Activated CD4-positive, alpha-beta T cell treated with anti-CD3 and anti-CD28 coated beads, Interleukin-2, amount 50 U/mL, for 1 hour (primary cell): ENCODE measurements at places on chromosomes 6 and 20.

- DNase-seq: no peak
Observed at GRCh38 chr6:17392978-17393891, at the start of gene CAP2. TSS of gene CAP2 (plus strand) at chr6:17393595. CDS start at chr6:17421556, 27,961 bp downstream.

- DNase-seq: no peak
Observed at GRCh38 chr6:30263734-30264133, 50.5 kb upstream of the TRIM26 start.

GRCh38 chr20:62812181-62812906 lies 4.5 kb upstream of the COL9A3 start:
- no peak for DNase-seq

- no peak for DNase-seq
Observed at GRCh38 chr20:47024461-47024937, 129.9 kb downstream of the EYA2 start.

DNA sequence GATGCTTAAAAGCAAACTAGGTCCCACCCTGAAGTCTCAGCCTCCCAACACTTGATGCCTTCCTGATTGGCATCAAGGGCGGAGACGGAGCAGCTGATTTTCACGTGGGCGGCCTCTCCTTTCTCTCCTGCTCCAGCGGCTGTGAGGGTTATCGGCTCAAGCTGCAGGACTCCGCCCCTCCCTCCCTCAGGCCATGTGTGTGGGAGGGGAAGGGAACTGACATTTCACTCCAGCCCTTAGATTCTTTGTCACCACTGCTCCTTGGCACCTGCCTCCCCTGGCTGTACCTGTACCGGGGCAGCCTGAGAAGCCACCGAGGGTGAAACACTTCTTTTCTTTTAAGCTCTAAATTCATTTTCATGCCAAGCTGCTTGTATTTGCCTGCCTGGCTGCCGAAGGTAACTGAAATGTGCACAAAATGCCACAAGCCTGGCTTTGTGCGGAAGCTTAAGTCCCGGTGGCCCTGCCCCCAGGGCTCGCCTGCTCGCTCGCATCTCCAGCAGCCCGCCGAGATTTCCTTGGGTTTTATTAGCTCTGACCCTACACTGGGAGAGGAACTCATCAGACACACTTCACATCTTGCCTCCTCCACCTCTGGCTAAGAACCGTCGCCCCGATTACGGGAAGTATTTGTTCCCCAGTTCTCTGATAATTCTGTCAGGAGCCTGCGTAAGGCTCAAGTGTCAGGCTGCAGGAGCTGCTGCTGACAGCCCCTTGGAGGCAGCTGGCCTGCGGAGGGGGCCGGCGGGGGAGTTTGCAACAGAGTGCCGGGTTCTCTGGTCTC lies 9.6 kb upstream of the CPNE5 start:
- no peak for DNase-seq

DNA sequence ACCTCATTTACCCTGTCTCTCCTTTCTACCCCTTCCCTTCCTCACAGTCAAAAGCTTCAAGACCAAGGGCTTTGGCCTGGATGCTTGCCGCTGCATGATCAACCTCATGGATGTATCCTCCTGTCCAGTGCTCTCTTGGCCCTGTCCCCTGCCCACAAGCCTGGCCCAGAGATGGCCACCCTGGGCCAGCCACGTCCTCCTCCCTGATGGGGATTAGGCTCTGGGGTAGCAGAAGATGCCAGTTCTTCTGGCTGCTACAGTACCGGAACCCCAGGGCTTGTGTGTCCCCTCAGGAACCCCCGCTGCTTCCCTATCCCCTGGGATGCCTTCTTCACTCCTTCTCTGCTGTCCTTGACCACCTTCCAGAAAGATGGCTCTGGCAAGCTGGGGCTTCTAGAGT lies 22.3 kb downstream of the CAPN11 start:
- no peak for DNase-seq

DNA sequence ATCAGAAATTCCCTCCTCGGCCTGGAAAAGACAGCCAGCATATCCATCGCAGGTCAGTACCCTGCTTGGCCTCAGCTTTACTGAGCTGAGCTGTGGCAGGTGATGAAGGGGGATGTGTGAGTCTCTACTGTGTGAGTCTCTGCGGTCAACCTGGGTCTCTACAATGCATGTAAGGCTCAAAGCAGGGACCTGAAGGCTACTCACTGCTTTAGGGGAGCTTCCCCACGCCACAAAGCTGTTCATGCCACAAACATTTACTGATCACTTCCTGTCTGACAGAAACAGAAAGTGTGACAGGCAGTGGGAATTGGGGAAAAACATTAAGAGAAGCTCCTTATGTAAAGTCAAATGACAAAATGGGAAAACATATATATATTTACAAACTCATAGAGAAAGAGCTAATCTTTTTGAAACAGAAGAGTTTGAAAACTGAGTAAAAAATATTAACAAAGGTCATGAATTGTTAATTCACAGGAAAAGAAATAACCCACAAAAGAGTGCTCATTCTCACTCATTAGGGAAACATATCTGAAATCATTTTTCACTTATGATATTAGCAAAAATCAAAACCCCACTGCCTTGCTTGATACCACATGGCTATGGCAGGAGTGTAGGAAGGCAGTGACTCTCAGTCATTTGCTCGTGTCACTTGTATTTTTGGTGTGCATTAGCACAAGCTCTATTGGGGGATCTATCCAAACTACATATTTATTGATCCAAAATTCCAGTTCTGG lies 5.8 kb downstream of the BTN3A3 start:
- peak; percentile 7 for DNase-seq

DNA sequence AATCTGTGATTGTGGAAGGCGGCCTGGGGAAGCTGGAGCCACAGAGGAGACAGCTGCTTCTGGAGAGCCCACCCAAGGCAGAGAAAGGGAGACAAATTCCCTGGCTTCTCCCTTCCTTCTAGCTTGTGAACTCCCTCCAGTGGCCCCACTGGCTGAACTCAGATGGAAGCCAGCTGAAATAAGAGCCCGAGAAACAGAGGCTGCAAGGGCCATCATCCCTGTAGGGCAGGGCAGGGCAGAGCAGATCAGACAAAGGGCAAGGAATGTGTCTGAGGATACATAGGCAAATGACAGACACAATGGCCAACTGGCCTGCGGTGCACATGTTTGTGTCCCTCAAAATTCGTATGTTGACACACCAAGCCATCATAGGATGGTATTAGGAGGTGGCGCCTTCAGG lies 25.3 kb downstream of the MDFI start:
- no peak for DNase-seq

GRCh38 chr6:169798764-169799473 lies 47.5 kb downstream of the ERMARD start:
- no peak for DNase-seq

DNA sequence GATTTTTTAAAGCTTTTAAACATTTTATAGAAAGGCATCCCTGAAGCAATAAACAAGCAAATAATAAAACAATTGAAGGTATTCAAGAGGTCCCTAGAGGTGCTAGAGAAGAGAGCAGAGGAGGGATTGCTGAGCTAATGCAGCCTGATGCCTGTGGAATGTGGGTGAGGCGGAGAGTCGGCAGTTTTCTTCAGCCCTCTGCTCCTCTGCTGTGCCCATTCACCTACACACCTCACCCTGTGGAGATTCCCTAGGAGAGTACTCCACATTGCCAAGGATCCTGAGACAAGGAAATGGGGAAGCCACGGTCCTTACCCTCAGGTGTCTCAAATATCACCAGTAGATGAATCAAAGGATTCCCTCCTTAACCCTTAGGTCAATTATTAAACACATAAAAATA lies 199.8 kb upstream of the POU3F2 start:
- no peak for DNase-seq

GRCh38 chr20:18754030-18754652 lies 59.4 kb upstream of the SCP2D1 start:
- no peak for DNase-seq

GRCh38 chr6:16544521-16544920 lies 216.7 kb downstream of the ATXN1 start:
- no peak for DNase-seq

GRCh38 chr6:136087986-136088385 lies 162.1 kb downstream of the MTFR2 start:
- no peak for DNase-seq

GRCh38 chr6:143620447-143620846 lies 57.3 kb upstream of the PHACTR2 start:
- no peak for DNase-seq

DNA sequence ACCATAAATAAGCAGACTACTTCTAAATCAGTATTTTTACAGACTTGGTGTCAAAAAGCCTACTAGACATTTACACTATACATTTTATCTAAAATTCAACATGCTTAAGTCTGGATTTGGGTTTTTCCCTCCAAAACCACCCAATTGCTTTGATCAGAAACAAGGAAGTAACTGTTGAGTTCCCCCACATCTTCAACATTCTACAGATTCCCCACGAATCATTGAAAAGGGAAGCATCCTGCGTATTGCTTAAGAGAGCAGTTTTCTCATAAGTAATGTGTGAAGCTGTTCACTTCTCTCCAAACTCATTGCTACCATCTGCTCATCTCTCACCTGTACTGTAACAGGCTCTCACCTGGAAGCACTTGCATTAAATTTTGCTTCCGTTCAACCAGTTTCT lies 36.4 kb upstream of the RNF144B start:
- DNase-seq: no peak

DNA sequence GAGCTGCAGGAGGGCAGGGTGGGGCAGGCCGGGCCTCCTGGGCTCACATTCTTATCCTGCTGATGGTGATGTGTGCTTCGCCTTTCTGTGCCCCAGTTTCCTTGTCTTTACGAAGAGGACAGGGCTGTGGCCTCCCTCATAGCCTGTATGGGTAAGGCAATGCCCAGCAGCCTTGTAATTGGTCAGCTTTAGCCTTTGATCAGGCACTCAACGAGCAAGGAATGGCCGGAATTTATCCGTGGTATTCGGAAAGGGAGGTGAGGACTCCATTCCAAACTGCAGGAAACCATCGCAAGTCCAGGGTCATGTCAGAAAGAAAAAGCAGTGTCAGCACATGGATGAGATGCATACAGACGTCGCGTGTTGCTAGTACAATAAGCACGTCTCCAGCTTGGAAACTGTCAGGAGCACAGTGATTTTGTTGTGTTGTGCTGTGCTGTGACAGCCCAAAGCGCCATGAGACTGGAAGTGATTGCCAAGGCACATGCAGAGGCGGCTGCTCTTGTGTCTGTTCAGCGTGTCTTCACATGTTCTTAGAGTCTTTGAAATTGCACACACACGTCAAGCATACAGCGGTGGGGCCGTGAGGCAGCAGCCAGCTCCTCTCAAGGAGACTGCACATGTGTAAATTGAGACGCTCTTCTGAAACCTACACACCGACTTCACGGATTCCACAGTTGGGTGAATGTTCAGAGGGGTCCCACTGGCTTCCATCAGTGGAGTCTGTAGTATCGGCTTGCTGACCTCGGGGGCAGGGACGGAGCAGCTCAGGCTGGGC lies 6.2 kb downstream of the SS18L1 start:
- DNase-seq: no peak

DNA sequence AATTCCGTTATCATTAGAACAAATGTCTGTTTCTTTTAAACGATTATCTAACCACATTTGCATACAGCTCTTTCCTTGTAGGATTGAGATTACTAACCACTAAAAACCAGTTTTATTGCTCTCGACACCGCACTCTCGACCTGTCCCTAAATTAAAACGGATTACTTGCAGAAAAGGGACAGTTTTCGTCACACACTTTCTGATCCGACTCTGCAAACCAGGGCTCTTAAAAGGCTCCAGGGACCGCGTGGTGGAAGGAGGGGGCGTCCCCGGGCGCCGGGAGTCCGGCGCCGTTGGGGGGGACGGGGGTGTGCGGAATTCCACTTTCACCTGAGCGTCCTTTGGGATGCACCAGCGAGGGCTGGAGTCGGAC lies 731 bp downstream of the MAK start:
- no peak for DNase-seq

DNA sequence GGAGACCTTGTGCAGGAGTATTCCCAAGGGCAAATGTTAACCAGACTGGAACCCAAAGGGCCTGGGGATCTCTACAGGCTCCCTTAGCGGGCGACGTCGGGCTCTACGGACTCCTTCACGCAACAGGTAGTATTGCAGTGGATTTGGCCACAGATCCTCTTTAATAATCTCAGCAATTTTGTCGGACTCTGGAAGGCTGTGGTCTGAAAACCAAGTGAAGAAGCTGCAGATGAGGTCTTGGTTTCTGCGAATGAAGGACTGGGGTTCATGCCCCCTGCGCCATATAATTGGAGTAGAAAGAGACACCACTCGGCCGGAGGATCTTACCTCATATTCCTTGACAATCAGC lies 1.3 kb downstream of the TSPYL1 start:
- DNase-seq: no peak

DNA sequence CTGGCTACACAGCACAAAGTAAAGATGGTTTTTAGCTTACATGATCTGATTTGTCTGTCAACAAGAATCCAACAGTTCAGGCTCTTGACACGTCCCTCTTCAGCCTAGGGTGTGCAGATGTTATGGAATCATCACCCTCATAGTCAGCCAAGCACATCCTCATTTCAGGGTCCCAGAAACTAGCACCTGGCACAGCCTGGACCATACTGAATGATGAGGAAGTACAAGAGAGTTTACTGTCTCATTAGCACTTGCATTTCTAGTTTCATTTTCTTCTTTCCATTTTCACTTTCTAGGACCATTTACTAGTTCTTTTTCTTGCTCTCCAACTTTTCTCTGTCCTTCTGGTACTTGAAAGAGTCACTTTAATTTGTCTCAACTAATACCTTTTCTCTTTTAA lies 6.5 kb downstream of the RIPOR2 start:
- DNase-seq: no peak

DNA sequence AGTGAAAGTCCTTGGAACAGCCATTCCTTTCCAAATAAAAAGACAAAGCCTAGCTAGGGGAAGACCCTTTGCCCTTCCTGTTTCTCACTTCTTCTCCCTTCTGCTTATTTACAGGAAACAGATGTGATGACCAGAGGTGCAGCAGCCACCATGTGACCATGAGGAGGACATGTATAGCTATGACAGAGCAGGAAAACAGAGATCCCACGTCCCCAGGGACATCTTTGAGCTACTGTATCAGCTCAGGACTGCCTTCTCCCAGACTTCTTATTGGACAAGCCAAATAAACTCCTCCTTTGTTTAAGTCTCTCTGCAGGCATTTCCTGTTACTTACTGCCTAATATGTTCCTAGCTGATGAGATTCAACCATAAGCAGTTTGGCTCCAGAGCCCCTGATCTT lies 133.1 kb upstream of the MLN start:
- DNase-seq: no peak

GRCh38 chr6:148682990-148683389 lies 63.8 kb upstream of the UST start:
- no peak for DNase-seq

GRCh38 chr6:161511447-161512095 lies 237.7 kb upstream of the AGPAT4 start:
- DNase-seq: no peak

GRCh38 chr6:130000526-130001421 lies 17.6 kb upstream of the L3MBTL3 start:
- no peak for DNase-seq

DNA sequence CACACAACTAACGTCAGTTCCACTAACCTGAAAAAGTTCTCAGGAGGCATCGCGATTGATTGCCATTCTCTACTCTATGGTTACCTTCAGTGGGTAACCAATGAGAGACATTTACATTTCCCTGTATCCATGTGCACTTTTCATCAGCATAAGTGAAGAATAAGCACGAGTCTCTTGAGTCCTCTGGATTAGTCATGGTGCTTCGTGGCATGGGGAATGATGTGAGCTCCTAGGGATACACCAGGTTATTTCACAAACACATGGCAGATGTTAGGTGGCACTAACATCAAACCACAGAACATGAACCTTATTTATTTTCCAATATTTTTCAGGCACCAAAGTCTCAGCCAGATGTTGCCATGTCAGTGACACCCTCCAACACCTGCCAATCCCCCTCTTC lies 64.0 kb downstream of the FYN start:
- DNase-seq: no peak
